ENCODE measurements at places on chromosomes 3 and 15.

DNA sequence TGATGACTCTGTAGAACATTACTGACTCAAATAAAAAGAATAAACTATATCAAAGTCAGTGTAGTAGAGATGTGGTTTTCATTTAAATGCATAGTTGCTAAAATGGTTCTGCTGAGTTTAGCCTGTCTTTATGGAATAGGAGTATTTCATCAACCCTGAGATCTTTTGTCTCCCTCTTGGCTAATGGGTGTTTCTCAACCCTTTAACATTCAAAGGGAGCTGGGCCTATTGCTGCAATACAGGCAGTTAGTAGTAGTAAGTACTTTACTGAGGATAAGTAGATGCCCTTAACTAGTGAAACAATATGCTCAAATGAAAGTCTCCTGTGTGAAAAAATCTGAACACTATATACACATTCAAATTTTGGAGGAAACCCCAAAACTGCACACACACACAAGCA, 184.7 kb upstream of the TTC14 start:
- DNase-seq, result no peak

- DNase-seq, result no peak
These were observed 123.7 kb downstream of the THSD4 start for GRCh38 chr15:71238926-71239325.

GRCh38 chr3:12979151-12979946, 93.9 kb downstream of the IQSEC1 start:
- DNase-seq, result no peak

DNA sequence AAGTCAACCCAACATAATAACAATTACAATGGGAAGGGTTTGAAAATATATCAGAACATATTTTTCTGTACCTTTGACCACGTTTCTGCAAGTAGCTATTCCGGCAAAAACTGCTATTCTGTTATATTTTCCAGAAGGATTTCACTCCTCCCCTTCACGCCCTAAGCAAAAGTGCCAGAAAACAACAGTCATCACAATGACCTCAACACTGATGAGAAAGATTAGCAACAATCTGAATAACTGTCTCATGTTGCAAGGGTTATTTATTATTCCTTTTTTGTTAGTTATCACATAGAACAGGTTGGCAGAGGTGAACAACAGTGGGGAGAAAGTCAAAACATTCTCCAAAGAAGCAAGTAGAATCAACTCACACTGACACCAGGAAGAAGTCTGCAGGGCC, 269.4 kb upstream of the ARRDC4 start:
- no peak for DNase-seq

DNA sequence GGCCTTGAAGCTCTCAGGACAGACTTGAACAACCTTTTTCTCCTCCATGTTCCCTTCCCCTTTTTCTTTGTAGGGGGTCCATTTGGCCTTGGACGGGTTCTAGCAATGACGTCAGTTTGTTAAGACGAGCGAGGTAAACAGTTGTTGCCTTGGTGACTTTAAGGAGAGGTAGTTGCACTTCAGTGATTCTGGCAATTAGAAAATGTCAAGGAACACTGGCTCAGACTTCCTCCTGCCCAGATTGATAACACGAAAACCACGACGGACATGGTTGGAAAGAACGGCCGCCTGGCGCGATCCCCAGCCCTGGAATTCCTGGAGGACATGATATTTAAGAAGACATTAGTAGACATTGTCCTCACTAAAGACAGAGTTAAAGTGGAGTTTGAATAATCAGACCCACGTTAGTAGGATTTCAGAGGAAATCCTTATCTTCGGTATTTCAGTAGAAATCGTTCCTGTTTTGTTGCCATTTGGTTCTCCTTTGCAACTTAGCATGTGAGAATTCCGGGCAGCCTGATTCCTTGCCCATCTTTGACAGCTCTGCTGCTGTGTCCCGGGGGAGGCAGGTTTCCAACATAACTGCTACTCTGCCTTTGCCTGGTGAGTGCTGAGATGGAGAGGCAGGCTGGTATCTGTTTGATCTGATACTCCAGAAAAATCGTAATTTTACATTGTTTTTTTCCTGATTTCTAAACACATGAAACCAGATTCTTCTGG, 87.3 kb downstream of the ST6GAL1 start:
- no peak for DNase-seq

DNA sequence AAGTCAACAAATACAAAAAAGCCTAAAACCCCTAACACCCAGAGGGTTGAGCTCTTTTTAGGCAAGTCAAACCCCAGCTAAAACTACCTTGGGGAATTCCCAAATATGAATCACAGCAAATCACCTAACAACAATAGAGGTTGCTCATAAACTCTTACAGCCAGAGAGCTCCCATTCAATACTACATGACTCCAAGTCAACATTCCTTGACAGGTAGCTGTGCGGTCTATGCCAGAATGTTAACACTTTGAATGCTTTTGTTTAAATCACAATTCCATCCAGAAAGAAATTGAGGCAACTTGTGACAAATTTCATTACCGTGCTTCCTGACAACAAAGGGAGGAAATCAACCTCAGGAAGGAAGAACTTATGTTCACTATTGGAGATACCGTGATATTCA, 7.5 kb upstream of the UACA start:
- DNase-seq, result no peak

- DNase-seq, result no peak
These were observed 9.1 kb upstream of the CCR3 start for GRCh38 chr3:46233194-46233593.

- DNase-seq, result peak; percentile 16
These were observed 28.7 kb downstream of the CMTM7 start for GRCh38 chr3:32420126-32421038.

- DNase-seq, result no peak
These were observed 1.7 kb upstream of the MAGEF1 start for GRCh38 chr3:184713521-184713920.

GRCh38 chr15:61750271-61751084, 309.8 kb downstream of the VPS13C start:
- no peak for DNase-seq

Data from activated CD4-positive, CD25-positive, alpha-beta regulatory T cell (primary cell).